ENCODE measurements at places on chromosomes 11 and 22.

DNA sequence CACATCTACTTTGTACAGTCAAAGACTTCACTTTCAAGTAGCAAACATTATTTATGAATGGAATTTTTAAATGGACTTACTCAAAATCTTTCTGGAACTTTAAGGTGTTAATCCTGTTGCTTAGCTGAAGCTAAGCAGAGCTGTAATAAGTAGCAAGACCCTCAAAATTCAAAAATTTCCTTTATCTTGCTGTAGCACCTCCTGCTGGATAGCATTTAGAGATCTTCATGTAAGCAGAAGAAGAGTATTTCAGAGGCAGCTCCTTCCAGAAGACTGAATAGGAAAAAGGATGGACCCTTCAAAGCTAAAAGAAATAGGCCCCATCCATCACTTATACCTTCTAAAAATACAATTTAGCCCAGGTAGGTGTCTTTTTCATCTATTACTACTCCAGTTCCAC, 3.4 kb downstream of the PHF21A start:
- no peak for DNase-seq

GRCh38 chr22:30574997-30575671, 669 bp upstream of the GAL3ST1 start:
- no peak for DNase-seq

GRCh38 chr11:12680246-12680939, 6.2 kb downstream of the TEAD1 start:
- DNase-seq = no peak

DNA sequence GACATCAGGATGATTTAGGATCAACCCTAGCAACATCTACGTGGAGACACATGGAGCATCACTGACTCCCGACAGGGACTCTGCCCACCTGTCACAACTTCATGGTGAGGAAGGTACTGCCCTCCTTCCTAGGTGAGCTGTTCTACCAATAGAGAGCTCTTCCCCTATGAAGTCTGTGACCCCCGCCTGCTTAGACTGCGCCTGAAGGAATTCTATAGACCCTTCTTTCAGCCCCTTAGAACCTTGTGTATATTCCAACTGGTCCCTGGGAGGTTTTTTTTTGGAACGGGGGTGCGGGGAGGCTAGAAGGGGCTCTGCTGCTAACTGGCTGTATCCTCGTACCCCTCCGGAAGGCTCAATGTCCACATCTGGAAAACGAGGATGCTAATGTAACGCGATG, 566 bp downstream of the INTS4 start:
- DNase-seq = no peak

DNA sequence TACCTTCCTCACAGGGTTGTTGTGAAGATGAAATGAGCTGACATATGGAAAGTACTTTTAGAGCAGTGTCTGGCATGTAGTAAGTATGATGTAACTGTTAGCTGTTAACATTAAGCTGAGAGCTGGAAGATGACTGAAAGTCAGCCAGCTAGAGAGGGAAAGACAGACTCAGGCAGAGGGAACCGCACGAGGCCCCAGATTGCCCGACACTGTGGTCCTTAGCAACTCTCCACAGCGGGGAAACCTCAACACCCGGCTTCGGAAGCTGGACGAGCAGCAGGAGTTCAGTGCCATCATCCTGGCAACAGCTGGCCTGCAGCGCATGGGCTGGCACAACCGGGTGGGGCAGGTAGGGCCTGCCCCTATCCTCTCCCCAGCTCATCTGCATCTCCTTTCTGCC, 6.5 kb downstream of the HMBS start:
- no peak for DNase-seq

DNA sequence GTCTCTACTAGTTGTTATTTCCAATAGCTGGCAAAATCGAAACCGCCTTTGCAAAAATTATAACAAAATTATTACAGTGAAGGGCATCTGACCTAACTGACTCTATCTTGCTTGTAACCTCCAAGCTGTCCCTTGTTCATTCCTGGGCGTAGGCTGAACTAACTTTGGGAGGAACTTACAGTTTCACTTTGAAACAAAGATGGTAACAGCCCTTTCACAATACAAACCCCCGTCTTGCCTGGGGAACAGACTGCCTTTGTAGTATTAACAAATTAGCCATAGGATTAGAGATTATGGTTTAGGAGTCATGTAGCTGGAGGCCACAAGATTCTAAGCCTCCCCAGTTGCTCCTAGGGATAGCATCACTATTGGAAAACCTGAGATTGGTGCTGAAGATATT, 131.6 kb upstream of the HSD17B12 start:
- no peak for DNase-seq

DNA sequence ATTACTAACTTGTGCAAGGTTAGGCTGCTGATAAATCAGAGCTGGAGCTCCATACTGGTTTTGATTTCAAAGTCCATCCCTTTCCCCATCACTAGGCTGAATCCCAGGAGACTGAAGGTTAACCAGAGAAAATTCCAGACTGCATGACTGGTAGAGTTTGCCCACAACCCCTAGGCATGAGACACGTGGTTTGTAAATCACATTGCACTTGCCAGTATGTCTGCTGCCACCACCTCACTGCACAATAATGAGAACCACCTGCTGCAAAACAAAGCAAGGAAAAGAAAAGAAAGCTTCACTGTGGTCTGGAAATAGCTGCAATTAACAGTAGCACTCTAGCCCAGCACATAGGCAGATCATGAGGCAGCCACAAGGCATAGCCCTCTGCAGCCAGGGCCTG, 67.6 kb upstream of the NTM start:
- DNase-seq = no peak

- DNase-seq = no peak
Measured at GRCh38 chr11:44788536-44789261, 61.9 kb downstream of the TSPAN18 start.

GRCh38 chr11:36056160-36056751, 112.4 kb downstream of the LDLRAD3 start:
- DNase-seq = no peak

DNA sequence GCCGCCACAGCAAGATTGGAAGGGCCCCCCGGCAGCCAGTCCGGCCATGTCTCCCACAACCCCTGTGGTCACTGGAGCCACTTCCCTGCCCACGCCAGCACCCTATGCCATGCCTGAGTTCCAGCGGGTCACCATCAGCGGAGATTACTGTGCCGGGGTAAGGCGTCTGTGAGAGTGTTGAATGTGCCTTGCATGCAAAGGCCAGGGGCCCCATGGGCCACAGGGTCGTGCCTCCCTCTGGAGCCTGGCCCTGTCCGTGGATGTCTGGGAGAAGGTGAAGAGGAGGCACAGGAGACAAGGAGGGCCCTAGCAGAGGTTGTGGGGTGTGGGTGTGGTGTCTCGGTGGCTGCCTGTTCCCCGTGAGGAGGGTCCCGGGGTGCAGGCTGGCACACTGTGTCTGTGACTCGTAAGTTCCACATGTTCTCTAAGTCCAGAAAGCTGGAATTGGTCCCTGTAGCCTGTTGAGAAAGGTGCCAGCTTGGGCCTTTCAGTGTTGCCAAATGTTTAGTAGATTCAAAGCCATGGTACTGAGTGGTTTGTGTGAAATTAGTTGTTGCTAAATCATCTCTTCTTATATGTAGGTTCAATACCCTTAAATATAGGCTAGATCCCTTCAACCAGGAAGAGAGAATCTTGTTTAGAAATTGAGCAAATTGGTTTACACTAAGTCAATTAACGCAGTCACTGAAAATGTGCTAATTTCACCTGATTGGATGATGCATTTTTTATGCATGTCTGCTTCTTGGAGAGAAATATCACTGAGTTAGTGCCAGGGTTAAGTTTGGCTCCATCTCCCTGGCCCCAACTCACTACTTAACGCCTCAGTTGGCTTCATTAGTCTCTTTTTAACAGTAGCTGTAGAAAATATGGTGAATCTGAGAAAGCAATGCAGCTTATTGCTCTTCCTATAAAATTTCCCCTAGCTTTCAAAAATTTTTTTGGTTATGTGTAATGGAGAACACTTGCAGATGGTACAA, 23.8 kb downstream of the AMPD3 start:
- DNase-seq = no peak

DNA sequence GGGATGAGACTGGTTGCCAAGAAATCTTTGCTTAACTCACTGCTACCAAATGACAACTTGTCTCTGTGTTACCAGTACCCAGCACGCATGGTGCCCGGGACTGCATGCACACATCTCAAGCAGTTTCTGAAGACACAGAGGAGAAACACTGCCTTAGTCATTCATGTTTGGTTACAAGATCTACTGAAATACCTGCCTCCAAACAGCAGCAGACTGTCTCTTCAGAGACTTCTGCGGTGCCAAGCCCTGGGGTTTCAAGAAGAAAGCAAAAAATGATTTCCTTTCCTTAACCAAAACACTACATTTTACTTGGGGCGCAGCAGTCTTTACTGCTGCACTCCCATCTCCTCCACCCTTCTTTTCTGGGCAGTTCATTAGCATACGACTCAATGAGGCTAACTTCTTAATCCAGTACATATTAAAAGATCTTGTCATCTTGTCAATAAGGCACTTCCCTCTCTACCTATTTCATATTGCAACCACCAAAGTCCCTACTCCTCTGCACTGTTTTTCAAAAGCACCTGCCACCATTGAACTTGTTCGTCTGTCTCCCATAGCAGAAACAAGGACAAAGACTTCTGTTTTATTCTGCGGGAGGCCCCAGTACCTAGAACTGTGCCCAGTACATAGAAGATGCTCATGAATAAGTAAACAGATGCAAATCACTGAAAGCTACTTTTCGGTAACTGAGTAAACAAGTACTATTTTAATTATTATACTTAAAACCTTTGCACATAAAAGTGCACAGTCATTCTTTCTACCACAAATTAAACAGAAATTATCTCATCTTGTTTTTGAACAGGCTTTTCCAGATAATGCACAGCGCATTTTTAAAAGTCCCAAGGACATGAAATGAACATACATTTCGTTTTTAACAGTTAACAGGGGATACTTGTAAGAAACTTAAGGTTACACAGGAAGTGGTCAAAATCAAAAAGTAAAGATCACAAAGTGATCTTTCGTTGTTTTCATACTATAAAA, 4.0 kb downstream of the NAP1L4 start:
- peak; percentile 10 for DNase-seq

DNA sequence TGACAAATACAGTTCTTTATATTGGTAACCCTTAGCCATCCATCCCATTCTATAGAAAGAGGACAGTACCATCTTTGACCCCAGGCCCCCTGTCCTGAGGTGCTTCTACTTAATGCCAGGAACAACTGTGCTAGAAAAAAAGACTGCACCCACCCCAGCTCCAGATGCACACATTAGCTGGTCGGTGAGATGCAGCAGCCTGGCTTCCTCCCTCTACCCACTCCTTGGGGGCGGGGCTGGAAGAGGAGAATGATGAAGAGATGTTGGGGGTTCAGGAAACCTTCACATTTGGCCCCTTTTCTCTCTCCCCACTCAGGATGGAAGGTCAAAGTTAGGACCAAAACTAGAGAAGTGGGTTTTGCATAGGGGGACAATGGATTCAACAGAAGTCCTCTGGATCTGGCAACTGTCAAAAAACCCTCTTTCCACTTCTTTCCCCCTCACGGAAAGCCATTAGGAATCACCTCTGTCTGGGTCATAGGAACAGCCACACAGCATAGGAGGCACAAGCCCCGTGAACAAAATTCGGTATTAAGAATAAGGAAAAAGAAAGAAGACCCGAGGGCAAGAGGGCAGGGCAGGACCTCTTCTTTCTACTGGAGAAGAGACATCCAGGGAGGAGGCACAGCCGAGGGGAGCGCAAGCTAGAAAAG, 755 bp downstream of the NRIP3 start:
- DNase-seq = no peak

DNA sequence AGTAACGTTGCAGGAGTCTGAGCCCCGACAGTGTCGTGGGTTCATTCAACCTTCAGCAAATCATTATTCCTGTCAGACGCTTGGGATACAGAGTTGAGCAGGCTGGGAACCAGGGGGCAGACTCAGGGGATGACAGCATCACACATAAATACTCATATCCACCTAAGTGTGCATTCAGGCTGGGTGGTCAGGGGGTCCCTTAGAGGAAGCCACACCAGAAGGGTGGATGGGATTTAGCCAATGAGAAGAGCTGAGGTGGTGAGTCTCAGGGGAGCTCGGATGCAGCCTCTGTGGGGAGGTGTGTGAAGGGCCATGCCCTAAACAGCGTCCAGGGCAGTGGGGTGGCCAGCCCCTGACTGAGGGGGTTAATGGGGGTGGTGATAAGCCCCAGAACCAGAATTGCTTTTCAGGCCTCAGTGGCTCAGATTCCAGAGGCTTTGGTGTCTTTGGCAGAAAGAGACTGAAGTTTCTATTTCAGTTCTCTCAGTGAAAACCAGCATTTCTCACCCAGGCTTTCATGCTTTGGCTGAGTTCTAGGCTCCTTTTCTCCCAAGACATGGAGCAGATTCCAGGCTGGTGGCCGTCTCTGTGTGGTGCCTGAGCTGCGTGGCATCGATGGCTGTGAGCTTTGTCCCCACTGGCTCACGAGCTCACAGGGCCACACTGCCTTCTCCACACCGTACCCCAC, 83.9 kb upstream of the CLDN5 start:
- DNase-seq = no peak

All from activated CD4-positive, alpha-beta T cell treated with anti-CD3 and anti-CD28 coated beads for 24 hours (primary cell).